ENCODE measurements at places on chromosomes 5 and 9.

DNA sequence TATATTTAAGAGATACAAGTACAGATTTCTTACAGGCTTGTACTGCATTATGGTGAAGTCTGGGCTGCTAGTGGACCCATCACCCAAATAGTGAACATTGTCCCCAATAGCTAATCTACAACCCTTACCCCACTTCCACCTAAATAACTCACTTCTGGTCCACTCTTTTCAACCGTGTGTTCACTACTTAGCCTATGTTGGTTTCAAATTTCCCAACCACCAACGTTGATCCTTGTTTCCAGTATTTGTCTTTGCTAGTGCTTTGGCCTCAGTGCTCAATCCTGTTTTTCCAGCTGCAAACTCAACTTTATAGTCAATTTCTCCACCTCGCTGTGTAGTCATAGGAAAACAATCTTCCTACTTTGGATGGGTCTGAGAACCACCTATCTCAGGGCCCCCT is 45.3 kb upstream of the TTC39B start:
- peaks cover 28% of the 10 kb centered on the region for H3K27me3 ChIP-seq
- no peak for DNase-seq
- peaks cover 25% of the 10 kb centered on the region for H3K4me1 ChIP-seq
- H3K4me3 ChIP-seq, result no peak overlapping the region

DNA sequence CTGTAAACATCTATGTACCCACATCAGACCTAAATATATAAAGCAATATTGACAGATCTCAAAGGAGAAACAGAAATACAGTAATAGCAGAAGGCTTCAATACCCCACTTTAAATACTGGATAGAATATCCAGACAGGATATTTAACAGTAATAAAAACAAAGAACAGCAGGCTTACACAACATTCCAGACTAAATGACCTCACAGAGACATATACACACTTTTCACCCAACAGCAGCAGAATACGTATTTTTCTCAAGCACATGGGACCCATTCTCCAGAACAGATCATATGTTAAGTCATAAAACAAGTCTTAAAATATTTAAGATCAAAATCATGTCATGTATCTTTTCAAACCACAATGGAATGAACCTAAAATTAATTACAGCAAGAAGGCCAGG is 76.8 kb downstream of the CAMSAP1 start:
- H3K27ac ChIP-seq, result no peak overlapping the region
- DNase-seq, result no peak
- H3K4me1 ChIP-seq, result peaks cover 12% of the 10 kb centered on the region
- H3K36me3 ChIP-seq, result peaks cover 49% of the 10 kb centered on the region
- no peak overlapping the region for H3K4me3 ChIP-seq

DNA sequence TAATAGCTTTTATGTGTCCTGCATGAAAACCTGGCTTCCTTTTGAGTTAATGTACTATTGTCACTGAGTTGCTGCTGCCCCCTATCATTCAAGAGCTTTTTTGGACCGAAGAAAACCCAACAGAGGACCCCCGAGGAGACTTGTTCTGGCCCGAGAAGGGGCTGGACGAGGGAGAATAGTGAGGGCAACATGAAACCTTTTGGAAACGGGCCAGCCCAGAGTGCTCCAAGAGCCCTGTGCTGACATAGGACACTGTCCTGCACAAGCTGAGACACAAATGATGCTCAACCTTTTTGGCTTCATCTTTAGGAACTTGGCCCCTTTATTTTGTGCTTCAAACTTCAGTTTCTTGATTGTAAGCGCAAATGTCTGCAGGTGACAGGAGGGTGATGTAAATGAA is 4.0 kb upstream of the GADD45G start:
- DNase-seq, result no peak
- no peaks in the 10 kb centered on the region for H3K36me3 ChIP-seq
- H3K27me3 ChIP-seq, result peaks cover 11% of the 10 kb centered on the region

GRCh38 chr9:92726971-92727715 is 37.5 kb downstream of the BICD2 start:
- DNase-seq, result peak; percentile 66
- H3K27ac ChIP-seq, result peak overlapping the region; percentile 63
- H3K27me3 ChIP-seq, result no peaks in the 10 kb centered on the region
- no peak overlapping the region for H3K4me3 ChIP-seq

DNA sequence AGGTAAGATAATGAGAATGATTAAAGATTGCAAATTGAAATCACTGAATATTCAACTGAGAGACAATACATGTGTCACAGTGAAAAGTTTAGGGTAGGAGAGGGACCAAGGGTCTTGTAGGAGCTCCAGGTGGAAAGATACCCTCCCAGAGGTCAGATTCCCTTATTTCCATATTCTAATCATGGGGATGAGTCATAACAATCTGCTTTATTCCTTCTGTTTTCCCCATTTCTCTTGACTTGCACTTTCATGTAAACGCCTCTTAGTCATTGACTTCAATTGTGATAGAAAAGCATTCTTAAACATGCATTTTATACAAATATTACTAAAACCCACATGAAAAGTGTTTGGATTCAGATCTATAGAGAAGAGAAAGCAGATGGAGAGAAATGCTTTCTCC is 81.3 kb upstream of the CTSL start:
- peak overlapping the region; percentile 6 for H3K27ac ChIP-seq
- no peak overlapping the region for H3K4me3 ChIP-seq
- peaks cover 56% of the 10 kb centered on the region for H3K36me3 ChIP-seq
- no peaks in the 10 kb centered on the region for H3K27me3 ChIP-seq
- no peak for DNase-seq

DNA sequence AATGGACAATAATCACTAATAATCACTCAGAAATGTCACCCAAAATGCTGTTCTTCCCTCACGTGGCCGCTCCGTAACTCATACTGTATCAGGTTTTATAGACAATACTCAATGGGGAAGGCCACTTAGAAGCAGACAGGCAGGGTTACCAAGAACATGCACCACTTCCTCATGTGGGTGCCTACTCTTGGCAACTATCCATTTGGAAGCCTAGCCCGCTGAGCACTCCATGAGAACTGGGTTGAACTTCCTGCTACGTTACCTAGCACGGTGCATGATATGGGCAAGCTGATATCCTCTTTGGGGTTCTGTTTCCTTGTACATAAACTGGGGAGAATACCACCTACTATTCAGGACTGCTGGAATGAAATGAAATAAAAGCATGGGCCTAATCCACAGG is 14.3 kb downstream of the DAP start:
- DNase-seq, result no peak
- H3K27me3 ChIP-seq, result no peaks in the 10 kb centered on the region
- peaks cover 17% of the 10 kb centered on the region for H3K4me1 ChIP-seq
- no peak overlapping the region for H3K4me3 ChIP-seq

- H3K36me3 ChIP-seq, result no peaks in the 10 kb centered on the region
- peaks cover 7% of the 10 kb centered on the region for H3K4me1 ChIP-seq
- no peaks in the 10 kb centered on the region for H3K27me3 ChIP-seq
These were observed 24.7 kb downstream of the PRLR start for GRCh38 chr5:35205606-35206005.

GRCh38 chr9:103116246-103116645 is 121.1 kb downstream of the CYLC2 start:
- H3K4me3 ChIP-seq, result no peak overlapping the region
- no peak for DNase-seq
- H3K36me3 ChIP-seq, result no peaks in the 10 kb centered on the region
- H3K4me1 ChIP-seq, result no peaks in the 10 kb centered on the region
- H3K27ac ChIP-seq, result no peak overlapping the region

DNA sequence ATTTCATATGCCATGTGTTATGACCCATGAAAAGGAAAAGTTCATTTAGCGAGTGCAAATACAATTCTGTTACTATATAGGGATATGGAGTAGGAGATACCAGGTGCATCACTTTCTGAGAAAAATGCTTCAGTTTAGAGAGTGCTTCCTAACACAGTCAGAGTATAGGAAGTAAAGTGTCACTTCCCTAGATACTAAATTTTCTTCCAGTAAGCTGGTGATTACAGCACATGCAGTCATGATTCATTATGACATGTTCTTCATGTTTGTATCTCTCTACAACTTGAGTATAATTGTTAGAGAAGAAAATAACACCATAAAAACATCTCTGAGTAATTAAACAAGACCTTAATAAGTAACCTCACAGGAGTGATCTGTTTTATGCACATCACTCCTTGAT is 837.0 kb downstream of the DNAH5 start:
- no peak overlapping the region for H3K27ac ChIP-seq
- no peaks in the 10 kb centered on the region for H3K36me3 ChIP-seq
- no peaks in the 10 kb centered on the region for H3K4me1 ChIP-seq
- H3K27me3 ChIP-seq, result no peaks in the 10 kb centered on the region

- no peaks in the 10 kb centered on the region for H3K27me3 ChIP-seq
- peaks cover 4% of the 10 kb centered on the region for H3K4me1 ChIP-seq
- no peak for DNase-seq
- H3K36me3 ChIP-seq, result peaks cover 4% of the 10 kb centered on the region
- H3K27ac ChIP-seq, result no peak overlapping the region
These were observed 98.2 kb downstream of the OXCT1 start for GRCh38 chr5:41772056-41772455.

- H3K4me3 ChIP-seq, result no peak overlapping the region
- H3K36me3 ChIP-seq, result no peaks in the 10 kb centered on the region
- no peaks in the 10 kb centered on the region for H3K27me3 ChIP-seq
- H3K4me1 ChIP-seq, result peaks cover 7% of the 10 kb centered on the region
- H3K27ac ChIP-seq, result no peak overlapping the region
These were observed 383.7 kb upstream of the TRPC7 start for GRCh38 chr5:136749016-136749415.

GRCh38 chr5:10792336-10792735 is 31.3 kb upstream of the DAP start:
- no peaks in the 10 kb centered on the region for H3K4me1 ChIP-seq
- H3K27me3 ChIP-seq, result no peaks in the 10 kb centered on the region
- no peaks in the 10 kb centered on the region for H3K36me3 ChIP-seq
- no peak overlapping the region for H3K4me3 ChIP-seq
- H3K27ac ChIP-seq, result no peak overlapping the region

DNA sequence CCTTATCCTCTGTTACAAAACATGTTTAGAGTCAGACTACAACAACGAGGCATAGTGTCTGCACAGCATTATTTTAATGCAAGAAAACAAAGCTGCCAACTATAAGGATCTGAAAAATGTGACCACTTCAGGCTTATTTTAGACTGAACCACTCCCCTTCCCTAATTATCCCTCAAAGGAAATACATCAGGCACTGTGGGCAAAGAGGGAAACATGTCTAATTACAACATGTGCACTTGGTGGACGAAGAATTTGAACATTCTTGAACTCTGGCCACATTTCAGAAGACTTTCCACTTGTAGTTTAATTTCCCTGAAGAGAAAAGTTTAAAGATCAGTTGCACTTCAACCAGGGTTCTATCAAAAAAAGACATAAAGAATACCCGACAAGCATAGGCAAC is 3.8 kb downstream of the MTMR12 start:
- no peak for DNase-seq
- H3K4me1 ChIP-seq, result peaks cover 36% of the 10 kb centered on the region
- H3K4me3 ChIP-seq, result peak overlapping the region; percentile 49
- H3K36me3 ChIP-seq, result peaks cover 16% of the 10 kb centered on the region

- DNase-seq, result no peak
- H3K4me1 ChIP-seq, result no peaks in the 10 kb centered on the region
- no peak overlapping the region for H3K4me3 ChIP-seq
- H3K27me3 ChIP-seq, result no peaks in the 10 kb centered on the region
- peaks cover 44% of the 10 kb centered on the region for H3K36me3 ChIP-seq
These were observed 72.5 kb upstream of the CACNA1B start for GRCh38 chr9:137804908-137805630.

DNA sequence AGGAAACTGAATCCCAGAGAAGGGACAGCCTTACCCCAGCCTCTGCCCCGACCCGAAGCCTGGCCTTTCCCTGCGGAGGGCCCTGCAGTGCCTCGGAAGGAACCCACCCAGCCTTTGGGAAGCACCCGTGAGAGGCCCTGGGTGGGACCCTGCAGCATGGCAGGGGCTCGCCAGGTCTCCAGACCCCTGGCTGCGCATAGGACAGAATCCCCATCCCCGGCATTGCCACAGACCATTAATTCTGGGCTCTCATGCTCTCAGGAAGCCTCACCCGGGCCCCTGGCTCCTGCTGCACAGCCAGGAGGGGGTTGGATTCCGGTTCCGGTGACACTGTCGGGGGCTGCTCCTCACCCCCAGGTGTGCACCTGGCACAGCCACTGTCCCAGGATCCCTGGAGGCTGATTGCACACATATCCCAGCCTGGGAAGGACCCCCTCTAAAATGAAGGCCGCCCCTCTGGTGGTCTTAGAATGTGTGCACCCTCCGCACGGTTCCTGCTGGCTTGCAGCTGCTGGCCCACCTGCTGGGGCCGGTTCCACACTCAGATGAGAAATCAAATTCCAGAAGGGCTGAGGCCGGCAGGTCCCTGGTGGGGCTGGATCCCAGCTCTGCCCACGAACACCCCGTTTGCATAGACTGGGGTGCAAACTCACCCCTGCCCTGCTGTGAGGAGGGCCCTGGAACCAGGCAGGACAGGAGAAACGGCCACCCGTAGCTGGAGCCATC is 4.7 kb downstream of the EGFL7 start:
- DNase-seq, result no peak
- H3K36me3 ChIP-seq, result no peaks in the 10 kb centered on the region
- H3K27ac ChIP-seq, result no peak overlapping the region
- H3K27me3 ChIP-seq, result no peaks in the 10 kb centered on the region

- no peaks in the 10 kb centered on the region for H3K36me3 ChIP-seq
- DNase-seq, result no peak
- peaks cover 18% of the 10 kb centered on the region for H3K4me1 ChIP-seq
These were observed 99.2 kb downstream of the MED27 start for GRCh38 chr9:131980267-131981016.

- DNase-seq, result no peak
- no peaks in the 10 kb centered on the region for H3K27me3 ChIP-seq
- no peaks in the 10 kb centered on the region for H3K4me1 ChIP-seq
- no peak overlapping the region for H3K4me3 ChIP-seq
These were observed 46.4 kb downstream of the RBM27 start for GRCh38 chr5:146249801-146250200.

GRCh38 chr9:34187891-34188240 is 9.0 kb downstream of the UBAP1 start:
- H3K4me3 ChIP-seq, result no peak overlapping the region
- no peak for DNase-seq
- H3K27ac ChIP-seq, result peak overlapping the region; percentile 32
- H3K4me1 ChIP-seq, result peaks cover 20% of the 10 kb centered on the region

GRCh38 chr9:132075853-132076252 is 3.8 kb downstream of the MED27 start:
- peaks cover 44% of the 10 kb centered on the region for H3K4me1 ChIP-seq
- no peak for DNase-seq
- no peak overlapping the region for H3K27ac ChIP-seq
- no peak overlapping the region for H3K4me3 ChIP-seq
- H3K36me3 ChIP-seq, result peaks cover 19% of the 10 kb centered on the region

GRCh38 chr9:105515811-105516413 is 42.0 kb upstream of the FKTN start:
- H3K4me1 ChIP-seq, result no peaks in the 10 kb centered on the region
- peaks cover 38% of the 10 kb centered on the region for H3K36me3 ChIP-seq
- no peak overlapping the region for H3K27ac ChIP-seq
- no peaks in the 10 kb centered on the region for H3K27me3 ChIP-seq
- H3K4me3 ChIP-seq, result no peak overlapping the region
- DNase-seq, result no peak

GRCh38 chr5:39785410-39785809 is 360.6 kb upstream of the DAB2 start:
- H3K27me3 ChIP-seq, result no peaks in the 10 kb centered on the region
- DNase-seq, result no peak
- no peak overlapping the region for H3K27ac ChIP-seq
- no peaks in the 10 kb centered on the region for H3K4me1 ChIP-seq
- H3K4me3 ChIP-seq, result no peak overlapping the region

- H3K27me3 ChIP-seq, result peaks cover 73% of the 10 kb centered on the region
- no peak overlapping the region for H3K27ac ChIP-seq
- H3K4me1 ChIP-seq, result peaks cover 17% of the 10 kb centered on the region
- no peaks in the 10 kb centered on the region for H3K36me3 ChIP-seq
These were observed 133.3 kb upstream of the HAND1 start for GRCh38 chr5:154611341-154611767.
